ENCODE measurements at places on chromosomes 12 and 14.

- no peak for DNase-seq
Measured at GRCh38 chr12:8156416-8156815, 399 bp upstream of the ZNF705A start.

DNA sequence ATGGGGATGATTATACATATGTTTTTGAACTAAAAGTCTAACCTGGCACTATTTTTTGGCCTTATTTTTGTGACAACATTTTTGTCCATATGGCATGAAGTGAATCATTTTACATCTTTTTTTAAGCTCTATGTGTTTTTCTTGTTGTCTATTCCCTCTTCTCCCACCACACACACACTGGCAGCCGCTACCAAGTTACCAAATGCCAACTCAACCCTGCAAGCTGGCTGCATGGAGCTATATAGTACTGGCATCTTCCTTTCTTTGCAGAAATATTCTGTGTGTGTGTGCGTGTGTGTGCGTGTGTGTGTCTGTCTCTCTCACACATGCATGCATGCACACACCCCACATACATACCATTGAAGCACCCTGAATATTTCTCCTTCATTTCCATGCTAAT is 278.9 kb upstream of the SOX5 start:
- no peak for DNase-seq

- no peak for DNase-seq
Measured at GRCh38 chr14:68444449-68445168, 348.3 kb downstream of the ZFP36L1 start.

- no peak for DNase-seq
Measured at GRCh38 chr12:56299308-56299852, 750 bp downstream of the CS start.

GRCh38 chr14:69094481-69094880 is 58.4 kb downstream of the DCAF5 start:
- no peak for DNase-seq

- DNase-seq = no peak
Measured at GRCh38 chr12:49533331-49533730, 5.5 kb upstream of the KCNH3 start.

DNA sequence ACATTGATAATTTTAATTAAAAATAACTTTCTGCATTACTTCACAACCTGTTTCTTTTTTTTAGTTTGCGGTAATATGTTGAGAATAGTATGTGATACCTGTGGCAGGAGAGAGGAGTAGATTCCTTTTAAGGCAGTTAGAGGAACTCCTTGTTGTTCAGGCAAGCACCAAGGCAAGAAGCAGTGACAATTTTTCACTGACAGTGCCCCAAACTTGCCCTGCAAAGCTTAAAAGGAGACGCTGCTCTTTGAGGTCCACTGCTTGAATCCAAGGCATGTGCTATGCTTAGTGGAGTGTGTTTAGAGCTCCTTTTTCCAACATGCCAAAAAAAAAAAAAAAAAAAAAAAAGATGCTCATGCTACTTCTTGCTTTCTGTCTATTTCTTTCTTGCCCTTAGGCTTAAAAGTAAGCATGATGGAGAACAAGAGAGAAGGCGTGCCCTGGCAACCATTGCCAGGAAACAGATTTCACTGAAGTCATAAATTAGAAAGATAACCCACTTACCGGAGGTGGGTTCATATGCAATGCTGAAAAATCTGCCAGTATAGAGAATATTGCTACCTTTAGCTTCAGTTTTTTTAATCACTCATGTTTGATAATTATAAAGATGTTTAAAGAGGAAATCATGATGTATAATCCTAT is 58.3 kb upstream of the DYRK2 start:
- DNase-seq = no peak
